Midbrain (tissue), 1 donor: ENCODE measurements at places on chromosomes 1 and 21.

- DNase-seq: no peak
These were observed 879 bp downstream of the CPTP start for GRCh38 chr1:1325288-1326074.

DNA sequence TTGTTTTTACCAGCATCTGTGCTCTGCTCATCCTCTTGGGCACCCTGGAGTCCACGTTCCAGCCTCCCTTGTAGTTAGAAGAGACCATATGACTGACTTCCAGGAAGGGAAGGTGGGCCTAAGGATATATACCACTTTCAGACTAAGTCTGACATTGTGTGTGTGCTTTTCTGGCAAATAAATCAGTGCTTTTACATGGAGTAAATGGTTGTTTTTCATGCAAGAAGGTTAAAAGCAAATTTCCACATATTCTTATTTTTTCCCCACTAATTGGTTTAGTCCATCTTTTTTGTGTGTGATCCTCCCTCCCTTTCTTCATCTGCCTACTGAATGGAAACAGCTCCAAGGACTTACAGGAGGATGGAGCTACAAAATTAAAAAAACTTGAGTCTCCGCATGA is 119.8 kb downstream of the TBX15 start:
- no peak for DNase-seq

GRCh38 chr21:42385619-42386018 is 10.2 kb downstream of the TMPRSS3 start:
- no peak for DNase-seq

DNA sequence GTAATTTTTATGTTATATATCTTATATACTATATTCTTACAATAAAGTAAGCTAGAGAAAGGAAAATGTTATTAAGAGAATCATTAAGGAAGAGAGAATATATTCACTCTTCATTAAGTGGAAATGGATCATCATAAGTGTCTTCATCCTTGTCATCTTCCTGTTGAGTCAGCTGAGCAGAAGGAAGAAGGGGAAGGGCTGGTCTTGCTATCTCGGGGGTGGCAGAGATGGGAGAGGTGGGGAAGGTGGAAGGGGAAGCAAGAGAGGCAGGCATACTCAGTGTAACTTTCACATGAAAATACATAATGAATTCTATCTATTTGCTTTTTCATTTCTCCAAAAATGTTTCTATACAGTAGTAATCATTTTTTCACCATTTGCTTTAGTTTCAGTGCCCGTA is 5.1 kb downstream of the DNASE2B start:
- DNase-seq: no peak

- no peak for DNase-seq
These were observed 5.0 kb upstream of the LRP8 start for GRCh38 chr1:53332833-53333232.

DNA sequence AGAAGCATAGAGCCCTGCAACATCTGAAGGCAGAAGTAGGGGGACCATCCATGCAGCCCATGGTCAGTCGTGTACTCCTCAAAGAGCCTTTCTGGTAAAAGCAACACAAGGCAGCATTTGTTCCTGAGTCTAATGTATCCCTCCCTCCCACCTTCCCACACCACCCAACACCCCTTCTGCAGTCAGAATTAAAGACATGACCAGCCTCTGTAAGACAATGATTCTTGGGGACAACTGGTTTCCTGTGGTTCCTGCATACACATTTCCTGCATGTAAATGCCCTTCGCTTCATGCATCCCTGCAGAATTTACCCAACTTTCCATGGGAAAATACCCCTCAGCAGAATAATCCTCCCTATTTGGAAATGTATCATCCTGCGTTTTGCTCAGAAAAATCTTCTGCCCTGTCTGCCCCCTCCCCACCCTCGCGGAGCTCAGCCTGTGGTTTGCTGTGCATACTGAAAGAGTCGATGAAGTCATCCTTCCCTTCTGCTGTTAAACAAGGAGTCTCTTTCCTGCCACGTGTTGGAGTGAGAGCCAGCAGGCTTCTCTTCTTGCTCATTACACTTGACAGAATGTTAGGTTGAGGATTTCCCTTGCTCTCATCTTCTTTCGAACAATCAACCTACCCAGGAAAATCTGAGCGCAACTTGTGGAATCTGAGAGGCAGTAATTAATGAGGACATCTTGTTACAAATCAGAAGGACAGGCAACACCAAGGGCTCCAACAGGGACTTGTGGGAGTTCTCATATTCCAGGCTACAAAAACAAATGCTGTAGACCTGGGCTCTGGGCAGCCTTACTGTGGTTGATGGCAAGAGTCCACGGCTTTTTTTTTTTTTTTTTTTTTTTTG is 4.7 kb downstream of the TNN start:
- DNase-seq: no peak

GRCh38 chr21:31873696-31874599 is 1.1 kb downstream of the HUNK start:
- DNase-seq: no peak

DNA sequence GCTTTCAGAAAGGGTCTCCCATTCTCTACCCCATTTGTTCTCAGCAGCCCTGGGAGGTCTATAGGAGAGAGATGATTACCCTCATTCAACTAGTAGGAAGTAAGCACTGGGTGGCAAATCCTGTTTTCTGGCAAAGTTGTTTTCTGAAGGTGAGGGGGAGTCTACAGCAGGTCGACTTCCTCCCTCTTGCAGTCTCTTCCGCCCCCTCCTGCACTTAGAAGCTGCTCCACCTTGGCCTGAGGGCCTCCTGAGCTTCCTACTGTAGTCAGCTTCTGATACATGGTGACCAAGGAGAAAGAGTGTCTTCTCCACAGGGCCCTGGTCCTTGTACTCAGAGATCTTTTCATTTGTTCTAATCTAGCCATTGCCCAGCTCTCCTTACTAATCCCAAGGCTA is 93.1 kb downstream of the RGL1 start:
- no peak for DNase-seq

- no peak for DNase-seq
These were observed 109.3 kb downstream of the ZC3H11B start for GRCh38 chr1:219503604-219504003.

DNA sequence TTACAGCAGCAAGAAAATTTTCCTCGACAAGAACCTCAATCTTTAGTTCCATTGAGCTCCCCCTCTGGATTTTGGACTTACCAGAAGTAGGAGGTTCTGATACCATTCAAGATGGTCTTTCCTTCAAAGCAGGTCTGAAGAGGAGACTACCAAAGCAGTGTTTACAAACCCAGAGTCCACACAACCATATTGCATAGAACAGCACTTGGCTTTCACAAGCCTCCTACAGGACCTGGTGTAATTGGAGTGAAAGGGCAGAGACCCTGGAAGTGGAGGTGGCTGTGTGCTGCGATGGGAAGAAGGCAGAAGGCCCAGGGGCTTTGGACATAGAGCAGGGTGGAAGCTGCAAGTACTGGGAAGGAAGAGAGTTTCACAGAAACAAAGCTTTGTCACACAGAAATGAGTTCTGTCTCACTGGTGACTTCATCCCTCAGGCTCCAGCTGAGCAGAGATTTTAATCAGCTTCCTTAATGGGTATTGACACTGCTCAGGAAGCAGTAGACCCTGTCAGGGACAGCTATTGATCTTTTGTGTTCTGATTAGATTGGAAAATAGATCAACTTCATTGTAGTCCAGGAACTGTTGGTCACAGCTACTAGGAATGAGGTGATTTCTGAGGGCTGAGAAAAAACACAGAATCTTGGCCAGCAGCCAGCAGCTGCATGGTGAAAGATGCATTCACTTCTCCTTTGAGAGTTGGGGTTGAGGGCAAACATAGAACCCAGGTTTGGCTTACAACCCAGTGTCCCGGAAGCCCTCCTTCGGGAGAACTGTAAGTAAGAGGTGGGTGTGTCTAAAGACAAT is 124.0 kb downstream of the SYT2 start:
- peak; percentile 36 for DNase-seq

DNA sequence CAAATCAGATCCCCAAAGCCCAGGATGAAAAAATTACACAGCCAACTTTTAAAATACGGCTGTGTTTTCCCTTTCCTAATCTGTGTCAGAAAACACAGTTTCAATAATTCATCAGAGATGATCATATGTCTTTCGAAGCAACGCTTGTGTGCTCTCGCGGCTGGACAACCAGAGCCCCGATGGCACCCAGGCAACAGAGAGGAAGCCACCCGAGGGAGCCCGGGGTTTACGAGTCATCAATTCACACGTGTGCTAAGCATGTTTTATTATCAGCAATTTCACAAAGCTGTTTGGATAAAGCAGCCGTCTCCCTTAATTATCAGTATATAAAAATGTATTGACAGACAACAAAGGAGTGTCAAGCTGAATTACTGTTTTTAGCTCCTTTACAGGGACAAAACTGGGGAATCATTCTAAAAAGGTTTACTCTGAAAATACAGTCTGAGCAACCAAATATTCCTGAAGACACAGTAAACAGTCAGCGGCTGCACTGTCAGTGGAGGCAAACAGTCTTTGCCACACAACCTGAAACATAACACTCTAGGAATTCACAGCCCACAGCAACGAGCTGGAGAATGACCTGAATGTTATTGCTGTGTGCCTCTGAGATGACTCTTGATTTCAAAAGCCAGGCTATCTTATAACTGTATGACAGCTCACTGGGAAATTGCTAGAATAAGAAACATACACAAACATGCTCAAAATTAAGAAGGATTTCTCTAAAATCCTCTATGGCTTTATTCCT is 201.0 kb downstream of the SIPA1L2 start:
- no peak for DNase-seq

DNA sequence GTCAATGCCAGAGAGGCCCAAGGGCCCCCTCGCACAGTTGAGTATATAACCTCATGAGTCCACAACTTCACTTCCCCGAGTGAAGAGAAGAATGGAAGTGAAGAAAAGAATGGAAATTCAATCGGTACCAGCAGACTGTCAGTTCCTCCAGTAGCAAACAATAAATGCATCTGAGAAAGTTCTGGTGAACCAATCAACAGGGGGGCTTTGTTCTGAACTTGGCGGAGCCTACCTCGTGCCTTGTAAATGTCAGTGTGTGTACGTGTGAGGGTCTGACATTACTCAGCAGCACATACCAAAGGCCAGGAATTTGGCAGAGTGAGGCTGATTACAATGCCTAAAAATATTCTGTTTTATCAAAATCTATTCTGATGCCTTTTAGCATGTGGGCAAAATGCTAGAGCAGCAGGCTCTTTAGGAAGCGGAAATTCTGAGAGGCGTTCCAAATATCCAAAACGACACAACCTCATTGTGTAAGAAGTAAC is 238.5 kb downstream of the LTN1 start:
- DNase-seq: no peak

- no peak for DNase-seq
These were observed 167.6 kb upstream of the ADAMTS5 start for GRCh38 chr21:27134516-27134915.

GRCh38 chr1:206489980-206490770 is 17.2 kb upstream of the RASSF5 start:
- peak; percentile 63 for DNase-seq

DNA sequence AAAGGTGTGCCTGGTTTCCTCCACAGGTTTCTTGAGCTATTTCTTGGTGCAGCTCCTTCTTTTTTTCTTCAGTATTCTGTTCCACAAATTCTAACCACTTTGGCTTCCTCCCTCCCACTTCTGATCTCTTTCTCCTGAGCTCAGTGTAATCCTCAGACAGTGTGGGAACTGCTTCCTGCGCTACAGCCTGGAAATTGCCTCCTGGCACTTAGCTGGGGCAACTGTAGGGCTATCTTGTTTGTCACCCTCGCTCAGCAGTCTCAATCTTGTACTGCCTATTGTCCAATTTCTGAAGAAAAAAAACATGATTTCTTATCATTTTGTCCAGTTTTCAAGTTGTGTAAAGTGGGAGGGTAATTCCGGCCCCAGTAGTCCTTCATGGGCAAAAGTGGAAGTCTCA is 24.0 kb upstream of the GALNT2 start:
- no peak for DNase-seq

GRCh38 chr21:37450445-37450941 is 83.9 kb downstream of the DYRK1A start:
- no peak for DNase-seq

DNA sequence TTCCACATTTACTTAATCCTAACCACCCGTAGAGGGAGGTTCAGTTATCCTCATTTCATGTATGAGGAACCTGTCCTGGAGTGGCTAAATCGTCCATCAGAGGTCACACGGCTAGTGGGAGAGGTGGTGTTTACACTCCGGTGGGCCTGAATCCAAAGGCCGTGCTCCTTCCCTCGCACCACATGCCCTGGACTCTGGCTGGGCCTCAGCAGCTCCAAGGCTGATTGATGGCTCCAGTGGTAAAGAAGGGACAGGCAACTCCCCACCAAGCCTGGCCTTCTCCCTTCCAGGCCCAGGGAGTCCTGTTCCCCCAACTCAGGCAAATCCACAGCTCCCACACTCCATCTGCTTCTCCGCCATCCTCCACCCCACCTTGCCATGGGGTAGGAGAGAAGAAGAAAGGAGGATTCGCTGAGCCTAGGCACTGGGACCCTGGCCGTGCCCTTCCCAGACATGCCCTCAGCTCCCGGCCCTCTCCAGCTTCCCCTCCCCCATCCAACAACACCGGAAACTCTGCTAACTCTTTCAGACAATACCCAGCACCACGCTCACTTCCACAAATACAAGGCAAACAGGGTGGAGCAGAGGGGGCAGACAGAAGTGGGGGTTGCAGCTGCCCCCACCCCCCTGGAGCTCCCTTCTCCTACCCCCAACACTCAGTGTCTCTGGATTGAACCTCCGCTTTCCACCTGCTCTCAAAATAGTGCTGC is 10.9 kb downstream of the ARHGEF2 start:
- DNase-seq: no peak

GRCh38 chr1:91795591-91796389 is 90.2 kb downstream of the TGFBR3 start:
- no peak for DNase-seq

DNA sequence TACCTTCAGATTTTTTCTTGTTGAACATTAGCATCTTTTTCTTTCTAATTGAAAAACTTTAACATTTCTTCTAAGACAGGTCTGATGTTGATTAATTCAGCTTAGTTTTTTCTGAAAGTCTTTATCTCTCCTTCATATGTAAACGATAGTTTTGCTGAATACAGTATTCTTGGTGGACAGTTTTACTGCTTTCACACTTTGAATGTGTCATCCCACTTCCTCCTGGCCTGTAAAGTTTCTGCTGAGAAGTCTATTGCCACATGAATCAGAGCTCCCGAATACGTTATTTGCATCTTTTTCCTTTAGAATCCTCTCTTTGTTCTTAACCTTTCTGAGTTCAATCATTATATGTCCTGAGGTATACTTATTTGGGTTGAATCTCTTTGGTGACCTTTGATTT is 344.2 kb downstream of the OLFM3 start:
- DNase-seq: no peak

- no peak for DNase-seq
These were observed 7.9 kb downstream of the CSTB start for GRCh38 chr21:43767984-43768867.

DNA sequence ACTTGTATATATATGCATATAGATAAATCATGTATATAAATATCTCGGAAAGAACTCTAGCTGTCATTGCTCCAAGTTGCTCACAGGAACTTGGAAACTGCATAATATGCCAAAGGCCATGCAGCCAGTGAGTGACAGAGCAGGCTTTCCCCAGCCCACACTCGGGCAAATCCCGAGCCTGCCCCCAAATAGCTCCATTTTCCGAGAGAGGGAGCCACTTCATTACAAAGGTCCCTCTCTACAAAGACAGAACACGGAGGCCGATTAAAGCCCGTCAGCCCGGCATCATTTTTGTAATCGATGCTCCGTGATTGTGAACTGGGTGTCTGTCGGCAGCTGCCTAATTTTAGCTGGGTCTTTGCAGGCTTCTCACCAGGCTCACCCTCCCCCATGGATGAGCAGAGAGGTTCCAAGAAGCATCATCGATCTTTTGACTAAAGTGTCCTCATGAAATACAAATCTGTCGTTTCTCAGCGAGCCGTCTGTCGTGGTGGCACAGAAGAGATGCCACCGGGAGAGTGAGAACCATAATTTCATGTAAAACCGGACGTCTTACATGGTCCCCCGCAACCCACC is 663.9 kb downstream of the PTPRU start:
- DNase-seq: no peak

- DNase-seq: no peak
These were observed 55.9 kb downstream of the HSPG2 start for GRCh38 chr1:21881250-21881649.
